ENCODE measurements at places on chromosomes 7 and 10. TPM values are rescaled to one million over a fixed set of nuclear protein-coding genes. Genes with fewer than 3 reads are reported as not detected.

The SAMD9 gene
- total RNA-seq, result 4.9 TPM

The RHOBTB1 gene
- total RNA-seq, result 5.9 TPM

The PLEKHS1 gene
- 6.2 TPM for total RNA-seq

The ORAI2 gene
- total RNA-seq, result 11.7 TPM

The MRLN gene
- total RNA-seq, result not detected

DNA sequence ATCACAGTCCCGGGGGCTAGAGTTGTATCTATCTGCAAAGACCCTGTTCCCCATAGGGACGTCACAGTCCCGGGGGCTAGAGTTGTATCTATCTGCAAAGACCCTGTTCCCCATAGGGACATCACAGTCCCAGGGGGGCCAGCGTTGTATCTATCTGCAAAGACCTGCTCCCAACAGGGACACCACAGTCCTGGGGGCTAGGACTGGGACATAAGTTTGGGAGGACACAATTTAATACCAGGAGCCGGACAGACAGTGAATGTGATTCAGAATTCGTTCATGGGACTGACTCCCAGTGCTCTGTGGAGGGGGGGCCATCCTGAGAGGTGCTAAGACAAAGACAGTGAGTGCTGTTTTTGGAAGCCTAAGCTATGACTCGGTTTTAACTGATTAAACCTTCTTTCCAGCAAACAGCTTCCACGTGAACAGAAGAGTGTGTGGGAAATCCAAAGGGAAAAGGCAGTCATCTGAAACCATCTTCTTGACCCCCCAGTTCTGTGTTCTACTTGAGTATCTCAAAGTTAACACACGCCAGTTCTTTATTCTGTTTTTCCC is 153.0 kb downstream of the DIP2C start:
- DNase-seq, result no peak

- no peak for DNase-seq
Measured at GRCh38 chr10:117552156-117552631, 9.6 kb downstream of the EMX2 start.

DNA sequence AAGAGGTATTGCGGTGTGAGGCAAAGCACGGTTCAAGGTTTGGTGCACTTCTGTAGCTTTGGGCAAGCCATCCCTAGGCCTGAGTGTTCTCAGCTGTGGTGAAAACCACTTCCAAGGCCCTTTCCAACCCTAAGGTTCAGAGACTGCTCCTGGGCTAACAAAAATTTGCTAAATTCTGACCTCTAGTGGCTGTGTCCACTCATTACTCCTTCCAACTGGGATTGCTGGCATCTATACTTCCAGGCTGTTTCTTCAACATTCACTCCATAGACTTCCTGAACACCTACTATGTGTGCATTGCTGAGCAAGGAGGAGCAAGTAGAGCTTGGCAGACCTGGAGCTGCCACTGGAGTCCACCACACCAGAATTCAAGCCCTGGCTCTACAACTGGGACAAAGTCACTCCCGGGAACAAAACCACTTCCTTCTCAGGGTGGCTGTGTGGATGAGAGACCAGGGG is 29.3 kb upstream of the SH3PXD2A start:
- peak; percentile 51 for DNase-seq

DNA sequence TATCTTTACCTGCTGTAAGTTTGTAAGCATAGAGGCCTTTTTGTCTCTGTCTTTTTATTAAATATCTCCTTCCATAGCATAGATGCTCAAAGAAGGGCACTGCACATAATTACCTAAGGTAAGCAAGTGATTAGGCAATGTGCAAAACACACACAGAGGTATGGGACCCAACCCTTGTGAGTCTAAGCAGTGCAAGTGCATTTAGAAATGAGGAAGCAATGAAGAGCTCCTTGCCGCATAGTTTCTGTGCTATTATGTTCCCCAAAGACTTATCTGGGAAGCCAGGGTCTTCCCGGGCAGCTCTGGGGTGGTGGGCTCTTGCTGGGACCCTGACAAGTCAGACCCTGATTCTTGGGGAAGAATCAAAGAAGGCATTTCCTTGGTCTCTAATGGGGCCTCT is 13.5 kb upstream of the MGAM2 start:
- DNase-seq, result no peak

- no peak for DNase-seq
Measured at GRCh38 chr10:92052741-92053140, 129.2 kb downstream of the BTAF1 start.

- no peak for DNase-seq
Measured at GRCh38 chr10:6721964-6722615, 142.0 kb upstream of the PRKCQ start.

DNA sequence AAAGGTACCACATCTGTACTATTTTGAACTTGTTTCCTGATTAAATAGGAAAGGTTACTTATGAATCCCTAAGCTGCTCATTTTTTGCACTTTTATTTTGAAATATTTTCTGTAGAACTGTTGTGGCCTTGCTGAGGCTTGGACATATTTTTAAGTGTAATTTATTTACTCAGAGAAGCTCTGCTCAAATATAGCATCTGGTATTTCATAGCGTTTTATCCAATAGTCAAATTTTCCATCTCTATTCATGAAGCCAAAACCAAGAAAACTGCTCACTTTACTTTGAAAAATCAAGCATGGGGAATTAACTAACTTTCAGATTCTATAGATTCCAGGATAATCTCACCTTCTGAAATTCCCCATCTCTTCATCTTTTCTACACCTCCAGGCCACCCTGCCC is 6.6 kb upstream of the FAM3C start:
- DNase-seq, result no peak

DNA sequence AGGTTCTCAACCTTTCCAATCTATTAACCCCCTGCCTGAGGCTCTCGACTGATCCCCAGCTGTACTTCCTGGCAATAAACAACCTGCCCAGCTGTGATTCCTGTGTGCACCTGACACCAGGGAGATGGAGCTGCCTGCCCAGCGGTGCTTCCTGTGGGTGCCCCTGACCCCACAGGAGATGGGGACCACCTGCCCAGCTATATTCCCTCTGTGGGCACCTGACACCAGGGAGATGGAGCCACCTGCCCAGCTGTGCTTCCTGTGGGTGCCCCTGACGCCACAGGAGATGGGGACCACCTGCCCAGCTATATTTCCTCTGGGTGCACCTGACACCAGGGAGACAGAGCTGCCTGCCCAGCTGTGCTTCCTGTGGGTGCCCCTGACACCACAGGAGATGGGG is 184.0 kb downstream of the DIP2C start:
- DNase-seq, result no peak

- no peak for DNase-seq
Measured at GRCh38 chr10:124573726-124574455, 112.3 kb downstream of the LHPP start.

DNA sequence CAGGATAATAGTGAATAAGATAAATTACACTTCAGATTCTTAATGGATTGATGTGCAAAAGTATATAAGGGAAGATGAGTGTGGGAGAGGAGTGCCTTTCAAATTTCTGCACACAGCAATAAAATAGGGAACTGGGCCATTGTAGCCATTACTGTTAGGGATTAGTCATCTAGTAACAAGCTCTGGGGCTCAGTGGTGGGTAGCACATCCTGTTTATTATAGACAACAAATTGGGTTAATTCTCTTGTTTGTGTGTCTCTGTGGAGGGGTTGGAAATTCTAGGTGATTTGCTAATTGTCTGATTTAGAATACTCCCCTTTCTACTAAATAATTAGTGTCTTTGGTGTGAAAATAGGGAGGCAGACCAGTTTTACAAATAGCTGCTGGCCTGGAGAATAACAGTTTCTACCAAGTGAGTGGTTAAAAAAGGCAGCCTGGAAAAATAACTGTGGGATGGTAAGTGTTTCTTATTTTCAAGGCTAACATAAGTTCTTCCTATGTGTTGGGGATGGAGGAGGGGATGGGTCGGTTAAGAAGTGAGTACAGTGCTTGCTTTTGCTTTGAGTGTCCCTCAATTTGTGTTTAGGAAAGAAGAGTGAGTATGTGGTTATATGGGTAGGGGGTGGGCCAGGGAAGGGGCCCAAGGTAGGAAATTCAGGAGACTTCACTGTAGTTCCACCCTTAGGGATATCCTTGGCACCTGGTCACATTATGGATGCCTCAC is 43.3 kb upstream of the TMEM248 start:
- no peak for DNase-seq

DNA sequence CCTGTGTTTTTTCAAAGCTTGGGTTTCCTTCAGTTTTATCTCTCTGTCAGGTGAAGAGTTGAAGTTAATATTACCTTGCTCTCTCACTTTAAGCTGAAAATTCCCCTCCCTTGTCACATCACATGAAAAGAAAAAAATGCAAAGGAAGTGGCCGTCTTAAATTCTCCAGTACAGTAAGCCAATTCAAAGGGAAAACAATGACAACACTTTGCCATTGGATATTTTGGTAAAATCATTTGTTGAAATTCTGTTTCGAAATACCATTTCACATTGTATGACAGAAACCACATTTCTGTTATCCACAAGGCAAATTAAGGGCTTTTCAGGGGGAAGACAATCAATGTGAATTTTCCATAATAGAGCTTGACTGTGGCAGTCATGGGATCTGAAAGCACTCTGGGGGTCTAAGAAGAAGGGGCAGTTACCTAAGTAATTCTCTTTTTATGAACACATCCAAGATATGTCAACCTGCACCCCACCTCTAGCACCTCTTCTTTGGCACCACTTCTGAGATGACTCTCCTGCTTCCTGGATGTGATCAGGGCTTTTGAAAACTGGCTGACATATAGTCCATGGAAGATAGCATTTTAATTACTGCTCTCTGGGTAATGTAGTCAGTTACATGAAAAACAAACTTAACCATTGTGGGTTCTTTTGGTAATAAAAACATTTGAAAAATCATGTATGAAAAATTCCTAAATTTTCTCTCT is 63.8 kb downstream of the ENTPD1 start:
- no peak for DNase-seq

Data from body of pancreas (tissue), 4 donors.